ENCODE measurements at places on chromosomes 6 and 20. TPM values are rescaled to one million over a fixed set of nuclear protein-coding genes. Genes with fewer than 3 reads are reported as not detected.

- no peak for DNase-seq
- no peak overlapping the region for H3K27ac ChIP-seq
- no peaks in the 10 kb centered on the region for H3K4me1 ChIP-seq
- H3K27me3 ChIP-seq: no peaks in the 10 kb centered on the region
- no peak overlapping the region for H3K4me3 ChIP-seq
These were observed 15.7 kb downstream of the PXMP4 start for GRCh38 chr20:33704197-33704924.

DNA sequence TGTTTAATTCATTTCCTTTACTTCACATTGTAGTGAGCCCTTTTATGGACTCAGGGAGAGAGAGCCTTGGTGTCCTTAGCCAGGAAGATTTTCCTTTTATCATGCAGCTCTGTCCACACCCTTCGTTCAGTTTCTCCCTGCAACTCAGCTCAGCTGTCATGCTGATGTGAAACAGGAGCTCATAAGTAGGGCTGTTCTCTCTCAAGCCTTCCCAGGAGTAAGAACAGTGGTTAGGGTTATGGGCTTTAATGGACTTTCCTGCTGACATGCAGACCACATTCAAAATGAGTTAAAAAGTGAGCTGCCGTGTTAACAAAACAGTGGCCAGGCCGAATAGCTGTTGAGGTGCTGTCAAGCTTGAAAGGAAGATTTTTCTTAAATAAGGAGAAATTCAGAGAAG lies 104.1 kb downstream of the BCKDHB start:
- DNase-seq: peak; percentile 82
- H3K27me3 ChIP-seq: no peaks in the 10 kb centered on the region
- H3K36me3 ChIP-seq: no peaks in the 10 kb centered on the region

GRCh38 chr20:2236256-2236655 lies 59.5 kb upstream of the TGM3 start:
- H3K27me3 ChIP-seq: no peaks in the 10 kb centered on the region
- no peaks in the 10 kb centered on the region for H3K4me1 ChIP-seq

- no peaks in the 10 kb centered on the region for H3K27me3 ChIP-seq
- H3K27ac ChIP-seq: no peak overlapping the region
- DNase-seq: no peak
- H3K4me1 ChIP-seq: no peaks in the 10 kb centered on the region
- H3K36me3 ChIP-seq: no peaks in the 10 kb centered on the region
These were observed 45.9 kb upstream of the CENPW start for GRCh38 chr6:126293891-126294524.

- H3K27ac ChIP-seq: no peak overlapping the region
- peak; percentile 85 for DNase-seq
- H3K4me3 ChIP-seq: no peak overlapping the region
- H3K4me1 ChIP-seq: peaks cover 6% of the 10 kb centered on the region
These were observed 19.7 kb downstream of the HLA-DOB start for GRCh38 chr6:32796848-32797776.

DNA sequence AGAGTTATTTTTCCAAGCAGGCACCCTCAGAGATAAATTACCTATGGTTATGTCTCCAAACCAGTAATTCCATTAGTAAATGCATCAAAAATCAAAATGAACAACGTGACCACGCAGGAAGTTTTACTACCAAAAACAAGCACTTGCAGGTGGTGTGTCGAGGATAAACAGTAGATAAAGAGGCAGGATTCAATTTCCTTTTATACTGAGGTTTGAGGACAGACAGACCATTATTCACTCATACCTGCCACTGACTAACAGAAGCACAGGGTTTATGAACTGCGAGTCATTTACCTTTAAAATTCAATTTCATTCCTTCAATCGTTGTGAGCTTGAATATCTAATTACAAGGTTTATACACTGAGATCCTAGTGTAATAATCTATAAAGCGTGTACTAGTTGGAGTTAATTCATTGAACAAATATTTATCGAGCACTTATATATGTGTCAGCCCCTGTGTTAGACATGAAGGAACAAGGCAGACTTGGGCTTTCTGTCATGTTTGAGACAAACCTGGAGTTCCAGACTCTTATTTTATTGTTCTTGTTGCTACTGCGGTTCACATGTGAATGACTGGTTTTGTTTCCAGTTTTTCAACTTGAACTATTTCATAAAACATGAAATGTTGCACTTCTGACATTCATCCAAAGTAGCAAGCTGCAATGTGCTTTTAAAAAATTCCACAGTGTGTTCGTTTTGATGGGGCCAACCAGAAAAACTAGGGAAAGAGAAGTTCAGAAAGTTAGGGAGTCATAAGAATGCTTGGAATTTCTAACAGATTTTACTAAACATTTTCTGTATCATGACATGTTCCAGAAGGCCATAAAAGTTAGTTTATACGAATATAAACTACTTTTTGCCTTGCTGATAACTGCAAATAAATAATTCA lies 205.6 kb downstream of the UST start:
- no peak overlapping the region for H3K4me3 ChIP-seq
- no peaks in the 10 kb centered on the region for H3K36me3 ChIP-seq
- H3K4me1 ChIP-seq: peaks cover 13% of the 10 kb centered on the region
- no peak overlapping the region for H3K27ac ChIP-seq

DNA sequence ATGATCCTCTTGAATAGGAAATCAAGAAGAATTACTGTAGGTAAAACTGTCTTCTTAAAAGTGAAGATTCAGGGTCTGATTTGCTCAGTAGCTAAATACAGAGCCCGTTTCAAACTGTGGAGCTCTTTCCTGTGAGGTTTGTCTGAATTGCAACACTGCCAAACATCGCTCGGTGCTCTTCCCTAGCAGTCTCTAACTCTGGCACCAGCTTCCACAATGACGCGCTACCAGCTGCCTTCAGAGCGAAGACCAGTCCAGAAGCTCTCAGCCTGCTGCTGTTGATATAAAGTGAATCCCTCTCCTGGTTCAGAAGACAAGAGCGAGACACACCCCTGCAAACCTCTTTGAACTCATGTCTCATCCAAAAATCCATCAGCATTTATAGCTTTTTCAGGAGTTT lies 447.0 kb downstream of the LMBRD1 start:
- no peak for DNase-seq
- H3K36me3 ChIP-seq: no peaks in the 10 kb centered on the region
- H3K27ac ChIP-seq: no peak overlapping the region
- H3K4me3 ChIP-seq: no peak overlapping the region
- H3K4me1 ChIP-seq: no peaks in the 10 kb centered on the region

DNA sequence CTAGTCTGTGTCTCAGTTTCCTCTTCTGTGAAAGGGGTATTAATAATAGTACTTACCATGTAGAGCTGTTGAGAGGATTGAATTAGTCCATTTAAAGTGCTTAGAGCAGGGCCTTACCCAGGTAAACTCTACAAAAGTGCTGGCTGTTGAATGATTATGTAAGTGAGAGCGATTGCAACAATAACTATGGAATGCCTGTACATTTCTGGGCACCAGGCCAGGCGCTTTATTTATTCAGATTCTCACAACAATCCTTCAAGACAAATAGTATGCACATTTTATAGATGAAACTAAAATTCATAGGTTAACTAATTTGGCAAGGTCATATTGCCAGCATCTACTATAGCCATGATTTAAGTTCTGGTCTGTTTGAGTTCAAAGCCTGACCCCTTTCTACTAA lies 78.3 kb upstream of the MMS22L start:
- no peaks in the 10 kb centered on the region for H3K4me1 ChIP-seq
- H3K27me3 ChIP-seq: no peaks in the 10 kb centered on the region
- no peak for DNase-seq
- H3K27ac ChIP-seq: no peak overlapping the region
- H3K4me3 ChIP-seq: no peak overlapping the region

- H3K27ac ChIP-seq: no peak overlapping the region
- H3K27me3 ChIP-seq: no peaks in the 10 kb centered on the region
- no peak overlapping the region for H3K4me3 ChIP-seq
- DNase-seq: no peak
- H3K36me3 ChIP-seq: no peaks in the 10 kb centered on the region
These were observed 404.4 kb upstream of the RNF217 start for GRCh38 chr6:124557873-124558272.

DNA sequence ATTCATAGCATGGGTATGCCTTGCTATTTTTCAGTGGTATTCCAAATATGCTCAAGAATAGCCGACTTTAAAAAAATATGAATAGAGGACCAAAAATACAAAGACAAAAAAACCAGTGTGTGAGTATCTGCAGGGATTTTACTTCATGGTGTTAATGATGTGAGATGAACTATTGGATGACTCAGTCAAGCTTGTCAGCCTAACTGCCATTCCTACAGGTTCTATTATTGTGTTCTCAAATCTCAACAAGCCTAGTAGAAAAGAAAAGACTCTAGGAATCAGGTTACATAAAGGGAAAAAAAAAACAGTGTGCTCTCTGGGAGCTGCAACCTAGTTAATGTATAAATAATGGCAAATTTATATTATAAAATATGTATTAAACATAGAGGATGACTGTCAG lies 588.4 kb upstream of the BTBD3 start:
- no peak overlapping the region for H3K27ac ChIP-seq
- no peaks in the 10 kb centered on the region for H3K36me3 ChIP-seq
- no peaks in the 10 kb centered on the region for H3K27me3 ChIP-seq
- DNase-seq: no peak
- no peak overlapping the region for H3K4me3 ChIP-seq

DNA sequence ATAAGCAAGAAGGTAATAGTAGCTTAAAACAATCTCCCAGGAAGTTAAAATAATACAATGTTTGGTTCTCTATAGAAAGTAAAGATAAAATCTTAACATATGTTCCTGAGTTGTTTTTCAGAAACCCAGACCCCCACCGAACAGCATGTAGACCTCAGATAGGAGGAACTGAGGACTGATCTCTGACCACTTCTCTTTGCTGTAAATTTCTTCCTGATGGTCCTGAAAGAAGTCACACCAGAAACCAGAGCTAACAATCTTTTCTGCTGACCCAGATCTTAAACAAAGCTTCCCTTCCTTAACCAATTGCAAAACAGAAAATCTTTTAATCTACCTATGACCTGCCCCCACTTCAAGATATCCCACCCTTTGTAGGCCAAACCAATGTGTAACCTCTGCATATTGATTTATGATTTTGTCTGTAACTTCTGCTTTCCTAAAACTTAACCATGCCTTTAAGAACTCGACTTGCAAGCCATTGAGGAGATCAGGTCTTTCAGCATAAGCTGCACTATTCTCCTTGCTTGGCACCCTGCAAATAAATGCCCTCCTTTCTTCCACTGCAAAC lies 21.9 kb upstream of the BEND6 start:
- no peaks in the 10 kb centered on the region for H3K4me1 ChIP-seq
- H3K4me3 ChIP-seq: no peak overlapping the region

- H3K27me3 ChIP-seq: no peaks in the 10 kb centered on the region
- H3K4me3 ChIP-seq: no peak overlapping the region
- no peaks in the 10 kb centered on the region for H3K36me3 ChIP-seq
- peak; percentile 54 for DNase-seq
- peaks cover 13% of the 10 kb centered on the region for H3K4me1 ChIP-seq
- peak overlapping the region; percentile 80 for H3K27ac ChIP-seq
These were observed 12.1 kb upstream of the RAMACL start for GRCh38 chr6:166598441-166599138.

DNA sequence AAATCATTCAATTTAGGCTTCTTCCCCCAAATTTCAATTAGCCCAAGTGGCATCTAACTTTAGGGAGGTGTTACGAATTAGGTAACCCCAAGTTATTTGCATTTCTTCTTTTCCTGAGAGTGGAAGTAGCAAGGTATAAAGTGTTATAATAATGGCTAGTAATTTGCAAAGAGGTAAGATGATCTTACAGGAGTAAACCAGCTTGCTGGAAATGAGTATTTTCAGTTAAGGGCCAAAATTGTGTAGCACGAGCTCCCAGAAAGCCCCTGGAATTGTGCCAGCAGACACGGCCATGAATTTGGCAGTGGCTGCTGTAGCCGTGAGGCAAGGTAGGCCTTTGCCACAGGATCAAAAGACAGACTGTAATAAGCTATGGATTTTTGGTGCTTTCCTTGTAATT lies 38.0 kb downstream of the CITED2 start:
- no peak overlapping the region for H3K27ac ChIP-seq
- H3K4me3 ChIP-seq: no peak overlapping the region
- no peaks in the 10 kb centered on the region for H3K4me1 ChIP-seq
- peak; percentile 35 for DNase-seq

DNA sequence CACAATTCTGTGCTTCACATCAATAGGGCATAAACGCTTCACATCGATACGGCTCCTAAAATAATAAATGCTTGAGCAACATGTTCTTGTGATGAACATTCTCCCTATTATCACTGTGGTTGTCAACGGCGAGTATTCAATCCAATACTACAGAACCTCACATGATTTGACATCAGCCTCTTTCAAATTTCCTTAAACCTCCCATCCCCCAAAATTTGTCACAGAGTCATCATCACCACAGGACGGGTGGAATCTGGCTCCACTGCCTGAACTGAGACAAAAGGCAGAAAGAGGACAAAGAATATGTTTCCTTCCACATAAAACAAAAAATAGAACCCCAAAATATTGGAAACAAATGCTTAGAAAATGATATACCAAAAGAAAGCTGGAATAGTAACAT lies 7.3 kb downstream of the THEMIS start:
- H3K27ac ChIP-seq: no peak overlapping the region
- DNase-seq: no peak
- no peaks in the 10 kb centered on the region for H3K27me3 ChIP-seq
- H3K4me1 ChIP-seq: no peaks in the 10 kb centered on the region
- H3K4me3 ChIP-seq: no peak overlapping the region

- H3K27me3 ChIP-seq: no peaks in the 10 kb centered on the region
- H3K4me3 ChIP-seq: no peak overlapping the region
- H3K36me3 ChIP-seq: no peaks in the 10 kb centered on the region
- DNase-seq: no peak
- H3K27ac ChIP-seq: no peak overlapping the region
- no peaks in the 10 kb centered on the region for H3K4me1 ChIP-seq
These were observed 48.6 kb upstream of the SLC16A10 start for GRCh38 chr6:111038534-111039252.

- H3K27ac ChIP-seq: no peak overlapping the region
- H3K36me3 ChIP-seq: no peaks in the 10 kb centered on the region
- H3K4me3 ChIP-seq: no peak overlapping the region
- H3K4me1 ChIP-seq: no peaks in the 10 kb centered on the region
- H3K27me3 ChIP-seq: no peaks in the 10 kb centered on the region
These were observed 790.9 kb downstream of the TFAP2A start for GRCh38 chr6:9623985-9624384.

GRCh38 chr6:15365273-15365687 lies 119.4 kb downstream of the JARID2 start:
- no peaks in the 10 kb centered on the region for H3K36me3 ChIP-seq
- H3K4me3 ChIP-seq: no peak overlapping the region
- no peaks in the 10 kb centered on the region for H3K27me3 ChIP-seq
- H3K27ac ChIP-seq: no peak overlapping the region

- H3K4me3 ChIP-seq: peak overlapping the region; percentile 22
- DNase-seq: peak; percentile 29
- no peaks in the 10 kb centered on the region for H3K36me3 ChIP-seq
- H3K27ac ChIP-seq: peak overlapping the region; percentile 69
- peaks cover 52% of the 10 kb centered on the region for H3K27me3 ChIP-seq
- H3K4me1 ChIP-seq: peaks cover 14% of the 10 kb centered on the region
These were observed 46.9 kb downstream of the PDYN start for GRCh38 chr20:1946762-1947534.

- no peak overlapping the region for H3K4me3 ChIP-seq
- DNase-seq: no peak
- H3K36me3 ChIP-seq: no peaks in the 10 kb centered on the region
- no peak overlapping the region for H3K27ac ChIP-seq
- H3K27me3 ChIP-seq: no peaks in the 10 kb centered on the region
These were observed 7.3 kb downstream of the KCNK5 start for GRCh38 chr6:39221779-39222641.

Gene CFB
- 165 TPM for polyA plus RNA-seq

Gene TNF
- 0.31 TPM for polyA plus RNA-seq

Gene TMEM170B
- polyA plus RNA-seq: 0.65 TPM

Gene SRMS
- polyA plus RNA-seq: not detected

Gene IRF4
- polyA plus RNA-seq: 0.48 TPM

Gene ZBTB12
- polyA plus RNA-seq: 2.2 TPM

Gene PRDM13
- polyA plus RNA-seq: not detected

Gene BTNL2
- polyA plus RNA-seq: not detected
